ENCODE measurements at places on chromosomes 6 and 20.

GRCh38 chr20:51547951-51548350 is 5.4 kb upstream of the NFATC2 start:
- no peak for DNase-seq

DNA sequence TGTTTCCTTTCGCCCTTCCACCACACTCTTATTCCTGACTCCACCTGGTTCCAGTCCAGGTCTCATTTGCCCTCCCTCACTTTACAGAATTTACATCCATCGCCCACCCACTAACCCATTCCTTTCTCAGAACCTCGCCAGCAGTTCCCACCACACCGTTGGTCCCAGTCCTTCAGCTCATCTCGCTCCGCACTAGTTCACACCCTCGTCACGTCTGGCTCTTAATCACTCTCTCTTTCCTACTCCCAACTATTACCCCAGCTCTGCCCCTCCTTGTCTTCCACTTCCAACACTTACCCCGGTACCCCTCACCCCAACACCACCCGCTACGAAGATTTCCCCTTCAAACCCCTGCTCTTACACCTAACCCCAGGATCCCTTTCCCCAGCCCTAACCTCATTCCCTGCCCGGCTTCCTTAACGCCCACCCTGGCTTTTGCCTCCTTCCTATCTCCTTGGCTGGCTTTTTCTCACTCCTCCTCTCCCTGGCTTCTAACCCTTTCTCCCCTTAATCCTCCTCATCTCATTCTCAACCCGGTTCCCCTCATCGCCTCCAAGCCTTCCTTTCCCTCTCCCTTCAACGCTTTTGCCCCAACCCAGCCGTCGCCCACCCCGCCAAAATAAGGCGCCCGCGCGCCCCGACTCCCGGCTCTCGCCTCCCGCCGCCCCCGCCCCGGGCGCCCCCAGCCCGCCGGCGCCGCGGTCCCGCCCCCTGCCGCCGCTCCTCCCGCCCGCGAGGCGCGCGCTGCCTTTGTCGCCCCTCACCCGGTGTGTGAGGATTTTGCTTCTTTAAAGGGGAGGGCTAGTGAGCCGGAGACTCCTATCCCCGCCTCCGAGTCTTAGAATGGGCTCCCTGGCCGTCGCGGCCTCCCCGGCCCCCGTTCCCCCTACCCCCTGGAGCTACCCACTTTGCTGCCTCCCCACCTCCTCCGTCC is 542 bp downstream of the USP49 start:
- no peak for DNase-seq

- no peak for DNase-seq
Measured at GRCh38 chr6:155434096-155434495, 21.5 kb downstream of the NOX3 start.

DNA sequence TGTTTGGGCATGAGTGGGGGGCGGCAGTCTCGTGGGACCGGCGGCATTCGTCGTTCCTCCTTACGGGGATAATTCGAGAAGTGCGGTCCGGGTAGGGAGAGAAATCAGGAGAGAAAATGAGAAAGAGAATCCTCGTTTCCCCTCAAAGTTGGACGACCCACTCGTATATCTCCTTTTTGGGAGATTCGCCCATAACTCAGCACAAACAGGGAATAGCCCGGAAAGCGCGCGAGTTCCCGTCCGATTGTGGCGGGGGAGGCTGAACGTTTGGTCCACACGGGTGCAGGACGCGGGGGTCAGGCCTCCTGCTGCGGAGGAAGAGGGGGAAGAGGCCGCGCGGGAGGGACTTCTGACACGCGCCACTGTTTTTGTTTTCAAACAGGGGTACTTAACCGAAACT is 42.4 kb downstream of the POPDC3 start:
- no peak for DNase-seq

- DNase-seq, result no peak
Measured at GRCh38 chr6:37109714-37110499, 60.0 kb upstream of the PIM1 start.
